ENCODE measurements at places on chromosomes 3 and 15.

- no peak for DNase-seq
Measured at GRCh38 chr3:137041251-137041650, 83.5 kb downstream of the IL20RB start.

- DNase-seq, result no peak
Measured at GRCh38 chr15:49863431-49864224, 242.8 kb downstream of the DTWD1 start.

DNA sequence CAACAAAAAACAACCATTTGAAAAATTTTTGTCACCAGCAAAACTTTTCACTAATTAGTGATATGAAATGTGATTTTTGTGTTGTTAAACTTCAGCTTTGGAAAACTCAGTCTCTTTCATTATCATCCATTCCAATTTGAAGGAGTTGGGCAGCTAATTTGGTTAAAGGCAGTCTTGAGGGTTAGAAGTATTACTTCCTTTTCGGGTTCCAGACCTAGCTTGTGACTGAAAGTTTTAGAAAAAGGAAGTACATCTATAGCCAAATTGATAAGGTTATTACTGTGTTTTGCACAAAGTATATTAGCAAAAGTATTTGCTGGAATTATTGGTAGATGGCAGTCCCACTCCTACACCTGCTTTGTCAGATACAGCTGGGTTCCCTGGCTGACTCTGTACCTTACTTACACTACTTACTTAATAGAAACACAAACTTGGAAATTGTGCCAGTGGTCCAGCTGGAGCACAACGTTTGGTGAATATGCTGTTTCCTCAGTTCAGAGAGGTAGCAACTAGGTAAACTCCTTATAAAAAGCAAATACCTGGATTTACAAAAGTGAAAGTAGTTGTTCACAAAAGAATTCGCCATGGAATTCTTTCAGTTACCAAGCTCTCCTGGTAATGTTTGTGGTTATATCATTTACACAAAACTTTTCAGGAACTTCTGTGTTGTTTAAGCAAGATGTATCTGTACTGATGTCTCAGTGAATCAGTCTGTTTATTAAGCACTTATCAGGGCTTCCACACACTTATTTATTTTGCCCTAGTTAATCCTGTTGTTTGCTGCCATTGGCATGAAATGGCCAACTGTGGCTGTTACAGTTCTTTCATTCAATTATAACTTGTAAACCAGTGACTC is 31.6 kb downstream of the TIPARP start:
- DNase-seq, result no peak

DNA sequence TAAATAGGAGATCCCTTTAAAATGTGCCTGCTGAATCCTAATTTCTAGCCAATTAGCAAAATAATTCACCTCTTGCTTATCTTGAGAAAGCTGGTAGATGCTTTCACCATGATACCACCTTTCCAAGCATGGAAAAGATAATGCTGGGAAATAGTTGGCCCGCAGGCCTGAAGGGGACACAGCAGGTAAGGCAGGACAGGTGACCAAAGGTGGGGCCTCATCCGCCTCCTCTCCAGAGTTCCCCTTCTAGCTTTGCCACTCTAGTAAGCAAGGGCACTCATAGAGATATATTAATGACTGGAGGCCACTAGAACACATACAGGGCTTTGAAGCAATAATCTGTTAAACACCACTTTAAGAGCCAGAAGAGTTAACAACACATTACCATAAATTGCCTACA is 45.5 kb downstream of the SATB1 start:
- DNase-seq, result no peak

GRCh38 chr3:171850320-171850959 is 7.3 kb downstream of the TMEM212 start:
- DNase-seq, result no peak

DNA sequence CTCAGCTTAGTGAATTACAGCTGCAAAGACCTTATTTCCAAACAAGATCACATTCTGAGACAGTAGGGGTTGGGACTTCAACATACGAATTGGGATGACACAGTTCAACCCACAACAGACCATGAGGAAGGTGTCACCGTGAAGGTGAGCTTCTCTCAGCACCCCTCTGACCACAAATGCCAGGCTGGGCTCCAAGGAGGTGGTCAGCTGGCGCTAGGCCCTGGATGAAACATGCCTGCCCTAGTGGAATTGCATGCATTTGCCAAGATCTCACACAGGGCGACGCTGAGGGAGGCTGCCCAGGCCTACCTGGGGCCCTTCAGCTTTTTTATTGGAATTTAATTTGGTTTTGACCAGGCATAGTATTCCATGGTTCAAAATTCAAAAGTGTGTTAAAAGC is 1.8 kb downstream of the CFAP100 start:
- DNase-seq, result no peak

- no peak for DNase-seq
Measured at GRCh38 chr15:56351353-56351752, 13.9 kb upstream of the TEX9 start.

- DNase-seq, result no peak
Measured at GRCh38 chr15:89333959-89334509, 590 bp downstream of the POLG start.

DNA sequence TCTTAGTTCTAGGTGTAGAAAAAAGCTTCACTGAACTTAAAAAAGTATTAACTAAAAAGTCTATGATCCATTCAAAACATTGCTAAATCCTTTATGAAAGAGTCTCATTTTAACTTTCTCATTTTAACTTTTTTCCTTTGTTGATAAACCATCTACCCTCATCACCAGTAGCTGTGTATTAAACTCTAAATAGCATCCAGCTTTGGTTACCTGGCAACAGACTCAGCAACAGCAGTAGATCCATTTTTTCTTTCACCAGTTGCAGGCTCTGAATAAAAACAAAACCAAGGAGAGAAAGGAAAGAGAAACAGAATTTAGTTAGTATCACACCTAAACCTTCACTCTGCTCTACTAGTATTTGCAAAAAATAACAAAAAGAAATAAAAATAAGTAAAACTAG is 51.6 kb downstream of the TP53BP1 start:
- no peak for DNase-seq

DNA sequence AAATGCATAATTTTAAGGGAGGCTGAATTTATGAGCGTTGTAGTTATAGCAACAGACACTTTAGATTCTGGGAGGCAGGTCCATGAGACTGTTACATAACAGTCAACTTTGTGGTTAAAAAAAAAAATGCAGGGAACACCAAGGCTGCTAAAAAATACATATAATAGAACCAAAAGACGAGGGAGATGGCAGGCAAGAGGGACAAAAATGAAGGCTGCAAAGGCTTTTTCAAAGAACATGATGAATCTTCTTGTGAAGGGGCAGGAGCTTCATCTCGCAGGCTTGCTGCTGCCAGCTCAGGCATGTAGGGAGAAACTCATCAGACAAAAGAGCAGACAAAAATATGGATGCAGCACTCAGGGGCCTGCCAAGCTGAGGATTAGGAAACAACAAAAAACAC is 243.9 kb downstream of the SHQ1 start:
- DNase-seq, result no peak

DNA sequence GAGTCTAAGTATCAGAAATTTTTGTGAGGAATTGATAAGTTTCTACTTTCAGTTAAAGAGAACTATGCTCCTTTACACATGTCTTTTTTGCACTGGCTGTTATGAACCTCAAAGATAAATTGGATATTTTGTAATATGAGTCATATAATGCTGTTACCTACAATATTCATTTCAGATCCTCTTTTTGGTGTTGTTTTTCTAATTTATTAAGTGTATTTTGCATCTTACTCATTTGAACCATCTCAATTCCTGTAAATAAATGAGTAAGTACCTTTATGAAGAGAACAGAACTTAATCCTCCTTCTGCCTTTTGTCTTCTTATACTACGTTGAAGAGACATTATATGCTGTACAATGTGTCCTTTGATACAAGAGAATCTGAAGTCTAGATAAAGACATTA is 74.4 kb downstream of the ZIC1 start:
- DNase-seq, result no peak

GRCh38 chr3:168989396-168989795 is 674.1 kb downstream of the MECOM start:
- no peak for DNase-seq

- no peak for DNase-seq
Measured at GRCh38 chr15:77305953-77306352, 114.0 kb downstream of the PEAK1 start.

DNA sequence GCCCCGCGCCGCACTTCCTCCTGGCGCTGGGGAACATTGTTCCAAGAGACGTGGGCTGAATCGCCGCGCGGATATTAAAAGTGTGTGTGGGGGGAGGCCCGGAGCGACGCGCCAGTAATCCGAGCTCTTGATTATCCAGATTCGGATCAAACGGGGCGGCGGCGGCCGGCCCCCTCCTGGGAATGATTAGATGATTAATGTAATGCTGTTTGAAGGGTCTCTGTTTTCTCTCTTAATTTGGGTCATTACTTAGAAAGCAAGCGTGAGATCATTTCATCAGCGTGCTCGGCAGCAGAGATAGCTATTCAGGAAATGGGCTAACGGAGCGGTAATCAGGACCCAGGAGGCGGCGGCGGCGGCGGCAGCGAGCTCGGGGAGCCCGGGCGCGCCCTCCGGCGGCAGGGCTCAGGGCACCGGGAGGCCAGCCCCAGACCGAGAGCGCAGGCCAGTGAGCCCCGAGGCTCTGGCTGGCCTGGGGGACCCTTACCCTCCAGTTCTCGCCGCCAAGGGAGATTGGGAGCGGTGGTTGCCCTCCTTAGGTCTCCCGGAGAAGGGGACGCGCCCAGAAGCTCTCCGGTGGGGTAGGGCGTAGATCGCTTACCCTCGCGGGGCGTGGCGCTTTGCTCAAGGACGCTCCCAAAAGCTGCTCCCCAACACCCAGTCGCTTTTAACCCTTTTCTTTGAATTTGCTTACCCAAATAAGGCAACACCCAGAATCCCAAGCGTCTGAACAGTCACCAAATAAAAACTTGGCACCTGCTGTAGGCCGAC is 4.5 kb downstream of the FEZF2 start:
- no peak for DNase-seq

DNA sequence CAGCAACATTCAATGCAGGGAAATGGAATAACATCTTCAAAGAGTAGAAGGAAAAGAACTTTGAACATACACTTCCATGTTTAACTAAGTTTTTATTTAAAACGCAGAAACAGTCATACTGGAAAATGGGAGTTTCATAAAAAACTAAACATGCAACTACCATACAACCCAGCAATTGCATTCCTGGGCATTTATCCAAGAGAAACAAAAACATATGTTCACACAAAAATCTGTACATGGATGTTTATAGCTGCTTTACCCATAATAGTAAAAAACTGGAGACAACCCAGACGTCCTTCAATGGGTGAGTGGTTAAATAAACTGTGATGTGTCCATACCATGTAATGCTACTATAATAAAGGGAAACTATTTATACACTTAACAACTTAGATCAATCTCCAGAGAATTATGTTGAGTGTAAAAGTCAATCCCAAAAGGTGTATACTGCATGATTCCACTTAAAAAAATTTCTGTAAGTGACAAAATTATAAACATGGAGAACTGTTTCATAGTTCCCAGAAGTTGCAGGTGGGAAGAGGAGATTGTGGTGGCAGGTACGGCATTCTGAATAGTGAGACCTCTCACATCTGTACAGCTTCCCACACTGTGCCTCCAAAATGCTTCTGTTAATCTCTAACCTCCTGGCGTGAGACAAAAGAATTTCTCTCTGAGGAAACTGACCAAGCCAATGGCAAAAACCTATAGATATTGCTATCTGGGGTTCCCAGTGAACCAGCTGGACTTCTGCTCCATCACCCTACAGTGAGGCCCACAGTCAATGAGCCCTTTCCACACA is 23.1 kb downstream of the ISG20 start:
- no peak for DNase-seq

- DNase-seq, result no peak
Measured at GRCh38 chr3:65538101-65538500, 500.6 kb downstream of the MAGI1 start.

- DNase-seq, result no peak
Measured at GRCh38 chr15:81548365-81549130, 174.5 kb upstream of the TMC3 start.

DNA sequence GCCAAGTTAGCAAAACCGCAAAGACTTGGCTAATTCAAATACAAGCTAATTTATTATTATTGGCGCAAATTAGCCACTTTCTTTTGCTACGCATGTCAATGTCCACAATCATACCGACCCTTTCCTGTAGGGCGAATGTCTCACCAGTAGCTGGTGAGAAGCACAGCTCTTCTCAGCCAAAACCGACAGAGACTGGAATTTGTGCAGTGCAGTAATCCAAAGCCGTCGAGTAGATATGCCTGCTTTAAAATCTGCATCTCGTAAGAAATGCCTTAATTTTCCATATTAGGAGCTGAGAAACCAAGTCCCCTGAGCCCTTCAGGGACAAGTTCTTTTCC is 614 bp upstream of the MINDY2 start:
- no peak for DNase-seq

GRCh38 chr3:104642827-104643226 is 723.9 kb upstream of the ALCAM start:
- no peak for DNase-seq

DNA sequence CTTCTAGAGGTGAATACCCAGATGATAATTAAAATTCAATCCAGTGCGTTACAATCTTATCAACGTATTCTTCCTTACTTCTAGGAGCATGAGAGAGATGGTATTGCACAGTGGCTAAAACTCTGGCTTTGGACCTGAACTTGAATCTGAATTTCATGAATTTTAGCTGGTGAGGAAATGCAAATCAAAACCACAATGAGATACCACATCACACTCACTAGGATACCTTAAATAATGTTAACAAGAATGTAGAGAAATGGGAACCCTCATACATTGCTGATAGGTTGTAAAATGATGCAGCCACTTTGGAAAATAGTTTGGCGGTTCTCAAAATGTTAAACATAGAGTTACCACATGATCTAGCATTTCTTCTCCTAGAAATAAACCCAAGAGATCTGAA is 47.1 kb upstream of the TSC22D2 start:
- no peak for DNase-seq

DNA sequence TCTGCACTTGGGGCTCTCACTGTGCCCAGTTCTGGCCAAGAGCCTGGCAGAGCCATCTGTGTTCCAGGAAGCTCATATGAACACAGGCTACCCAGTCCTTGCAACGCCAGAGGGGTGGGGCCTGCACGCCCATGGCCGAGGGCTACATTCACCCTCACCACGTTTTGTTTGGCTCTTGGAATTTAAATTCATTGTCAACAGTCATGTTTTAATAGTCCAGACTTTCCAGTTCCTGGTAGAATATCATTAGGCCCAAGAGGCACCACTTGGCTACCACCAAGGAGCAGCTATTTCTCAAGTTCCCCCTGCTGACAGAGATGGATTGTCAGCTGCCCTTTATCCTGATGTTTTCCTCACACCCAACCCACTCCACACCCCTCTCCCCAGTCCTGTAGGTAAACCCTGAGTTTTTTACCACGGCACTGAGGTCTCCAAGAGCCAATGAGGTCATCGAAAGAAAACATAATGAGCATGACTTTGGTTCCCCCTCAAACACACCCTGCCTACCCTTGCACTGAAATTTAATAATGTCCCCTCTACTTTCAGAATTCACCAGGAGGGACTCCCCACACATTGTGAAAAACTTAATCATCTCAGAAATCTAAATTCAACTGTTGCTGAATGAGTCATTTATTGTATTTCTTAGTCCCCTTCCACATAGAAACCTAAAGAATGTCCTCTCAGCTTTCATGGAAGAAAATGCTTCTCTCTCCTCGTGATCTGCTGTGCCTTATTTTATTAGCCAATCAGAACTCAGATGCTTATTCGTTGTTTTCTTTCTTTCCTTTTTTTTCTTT is 125.1 kb downstream of the SHQ1 start:
- DNase-seq, result peak; percentile 55

GRCh38 chr3:112132975-112133448 is at the start of gene GCSAM:
Gene GCSAM (minus strand): TSS chr3:112133248. CDS start chr3:112133120, 128 bp downstream.
- DNase-seq, result peak; percentile 47
